ENCODE measurements at places on chromosomes 4 and X.

DNA sequence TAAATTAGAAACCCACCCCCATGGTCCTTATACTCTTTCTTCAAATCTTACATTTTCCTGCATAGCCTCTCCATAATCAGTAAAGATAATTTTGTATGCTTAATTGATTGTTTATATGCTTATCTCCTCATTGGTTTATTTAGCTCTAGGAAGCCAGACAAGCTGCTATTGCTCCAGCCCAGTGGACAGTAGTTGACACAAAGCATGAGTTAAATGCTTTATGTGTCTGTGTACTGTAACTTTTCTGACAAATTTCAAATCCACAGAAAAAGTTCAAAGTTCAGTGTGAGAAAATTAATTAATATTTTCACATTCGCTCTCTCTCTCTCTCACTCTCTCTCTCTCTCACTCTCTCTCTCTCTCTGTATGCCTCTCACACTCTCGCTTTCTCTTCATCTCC is 181.7 kb downstream of the GABRB1 start:
- no peak for DNase-seq

GRCh38 chr4:152206185-152206584 is 329.7 kb downstream of the FBXW7 start:
- no peak for DNase-seq

- DNase-seq: no peak
These were observed 20.5 kb downstream of the PNMA6E start for GRCh38 chrX:153380691-153381090.

DNA sequence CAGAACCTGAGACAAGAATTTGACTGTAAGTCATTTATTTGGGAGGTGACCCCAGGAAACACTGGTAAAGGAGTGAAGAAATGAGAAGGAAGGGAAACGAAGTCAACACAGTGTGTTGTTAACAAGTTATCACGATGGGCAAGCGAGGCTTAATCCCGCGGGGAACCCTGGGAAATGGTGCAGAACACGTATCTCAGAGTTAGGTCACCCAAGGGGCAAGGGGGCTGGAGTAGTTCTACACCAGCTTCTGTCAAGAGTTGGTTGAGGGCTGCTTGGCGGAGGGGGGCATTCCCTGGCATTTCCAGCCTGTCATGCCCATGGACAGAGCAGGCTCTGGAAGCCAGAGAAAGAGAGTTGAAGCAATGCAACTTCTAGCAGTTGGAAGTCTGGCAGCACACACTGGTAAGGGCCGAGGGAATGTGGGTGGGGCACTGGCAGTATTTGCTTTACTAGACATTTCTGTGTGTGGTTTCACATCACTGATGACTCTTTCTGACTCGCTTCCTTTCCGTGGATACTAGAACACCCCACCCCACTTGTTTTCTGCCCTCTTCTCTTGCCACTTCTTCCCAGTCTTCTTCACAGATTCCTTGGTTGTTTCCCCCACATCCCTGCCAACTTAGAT is 52.2 kb upstream of the ADGRG2 start:
- no peak for DNase-seq

DNA sequence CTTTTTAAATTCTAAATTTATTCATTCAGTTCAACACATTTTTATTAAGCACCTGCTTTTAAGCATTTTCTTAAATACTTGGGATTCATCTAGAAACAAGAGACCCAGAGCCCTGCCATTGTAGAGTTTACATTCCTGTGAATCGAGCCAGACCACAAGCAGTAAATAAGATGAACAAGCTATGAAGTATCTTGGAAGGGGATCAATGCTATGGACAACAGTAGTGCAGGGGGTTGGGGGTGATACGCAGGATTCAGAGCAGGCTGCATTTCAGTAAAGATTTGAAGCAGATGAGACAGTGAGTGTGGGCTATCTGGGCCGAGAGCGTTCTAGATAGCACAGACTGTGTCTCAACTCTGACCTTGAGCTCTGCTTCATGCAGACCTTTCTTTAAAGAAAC is 35.1 kb downstream of the CLDN22 start:
- no peak for DNase-seq

DNA sequence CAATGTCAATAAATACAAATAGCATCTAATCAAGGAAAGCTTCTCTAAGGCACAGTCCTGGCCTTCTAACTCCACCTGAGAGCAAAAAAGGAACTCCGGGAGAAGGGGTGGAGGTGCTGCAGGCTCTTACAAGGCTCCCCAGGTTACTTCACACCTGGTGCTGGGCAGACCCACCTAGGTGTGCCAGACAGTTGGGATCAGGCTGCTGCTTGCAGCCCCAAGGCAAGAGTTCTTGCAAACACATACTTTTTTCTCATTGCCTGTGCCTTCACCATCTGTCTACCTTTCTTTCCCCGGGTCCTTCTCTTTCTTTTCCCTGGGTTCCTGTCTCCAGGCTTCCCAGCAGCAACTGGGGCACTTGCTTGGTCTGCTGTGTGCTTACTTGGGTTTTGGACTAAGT is 81.4 kb upstream of the STIM2 start:
- no peak for DNase-seq

DNA sequence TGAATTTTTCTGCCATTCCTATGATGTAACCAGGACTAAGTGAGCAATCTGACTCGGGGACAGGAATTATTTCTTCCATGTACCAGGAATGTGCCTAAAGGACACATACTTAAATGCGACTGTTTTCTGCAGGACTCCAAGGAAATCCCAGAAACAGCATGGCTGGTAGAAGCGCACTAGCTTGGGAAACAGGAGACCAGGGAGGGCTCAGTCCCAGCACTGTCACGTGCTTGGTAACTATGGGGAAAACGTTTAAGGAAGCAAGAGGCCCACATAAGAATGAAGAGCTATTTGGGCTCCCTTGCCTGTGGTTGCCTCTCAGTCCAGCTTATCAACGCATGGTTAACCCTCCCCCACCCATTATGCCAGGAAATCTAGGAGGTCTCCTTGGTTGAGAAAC is 19.6 kb downstream of the MPP1 start:
- no peak for DNase-seq

GRCh38 chr4:171239196-171239595 is 574.0 kb upstream of the GALNTL6 start:
- DNase-seq: no peak

- DNase-seq: no peak
These were observed 294.1 kb downstream of the ARHGAP10 start for GRCh38 chr4:148025981-148026380.

DNA sequence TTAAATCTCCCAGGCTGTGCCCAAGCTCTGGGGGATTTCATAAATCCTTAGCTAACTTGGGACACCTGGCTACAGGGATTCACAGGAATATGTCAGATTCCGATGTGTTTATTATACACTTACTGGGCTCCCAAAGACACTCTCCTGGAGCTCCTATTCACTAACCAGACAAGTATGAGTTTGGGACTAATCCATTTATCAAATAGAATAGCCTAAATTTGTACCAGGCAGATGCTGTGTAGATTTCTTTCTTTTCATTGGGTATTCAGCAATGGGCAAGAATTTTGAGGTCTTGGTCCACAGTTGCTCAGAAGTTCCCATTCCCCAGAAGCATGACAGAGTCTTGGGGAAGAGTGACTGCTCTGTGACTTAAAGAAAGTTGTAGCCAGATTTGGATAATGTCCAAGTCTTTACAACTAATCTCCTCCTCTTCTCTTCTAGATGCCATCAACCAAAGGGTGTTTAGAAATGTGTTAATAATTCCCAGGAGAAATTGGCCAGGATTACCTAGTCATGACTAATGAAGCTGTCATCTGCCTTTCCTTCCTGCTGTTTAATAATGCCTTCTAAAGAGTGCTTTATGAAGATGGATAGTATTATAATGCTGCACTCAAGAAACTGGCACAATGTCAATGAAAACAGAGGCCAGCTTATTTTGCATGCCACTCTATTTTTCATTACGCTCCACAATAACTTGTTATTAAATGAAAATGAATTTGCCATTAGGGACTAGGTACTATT is 120.9 kb downstream of the CHIC2 start:
- DNase-seq: no peak

- no peak for DNase-seq
These were observed 274.6 kb downstream of the NAF1 start for GRCh38 chr4:162891788-162892707.

DNA sequence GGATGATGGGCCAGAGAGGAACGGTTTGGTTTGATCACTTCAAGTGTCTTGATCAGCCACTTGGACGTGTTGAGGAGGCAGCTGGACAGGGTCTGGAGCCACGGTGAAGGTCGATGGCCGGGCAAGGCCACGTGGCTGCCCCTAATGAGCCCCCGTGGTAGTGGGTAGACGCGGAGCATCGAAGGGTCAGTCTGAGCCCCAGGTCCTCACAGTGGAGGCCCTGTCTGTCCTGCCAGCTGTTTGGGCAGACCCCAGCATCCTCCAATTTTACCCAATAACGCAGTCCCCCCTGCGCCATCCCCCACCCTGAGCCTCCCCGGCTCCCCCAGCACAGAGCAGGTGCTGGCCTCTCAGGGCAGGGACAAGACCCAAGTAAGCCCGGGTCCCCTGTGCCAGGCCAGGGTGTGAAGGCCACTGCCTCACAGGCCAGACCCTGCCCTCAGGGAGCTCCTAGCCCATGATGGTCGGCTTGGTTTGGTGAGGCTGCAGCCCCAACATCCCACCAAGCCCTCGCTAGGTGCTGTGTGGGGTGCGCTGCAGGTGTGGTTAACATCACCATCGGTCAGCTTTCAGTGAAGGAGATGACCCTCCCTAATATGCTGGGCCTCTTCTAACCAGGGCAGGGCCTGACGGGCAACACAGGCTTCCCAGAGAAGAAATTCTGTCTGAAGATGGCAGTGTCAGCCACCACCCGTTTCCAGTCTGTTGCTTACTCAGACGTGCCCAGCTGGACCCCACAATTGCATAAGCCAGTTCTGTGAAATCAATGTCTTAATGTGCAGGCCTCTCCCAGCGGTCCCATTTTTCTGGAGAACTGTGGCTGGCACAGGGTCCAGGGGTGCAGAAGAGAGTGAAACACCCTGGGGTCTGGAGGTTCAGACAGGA is 40.5 kb upstream of the NKX1-1 start:
- DNase-seq: no peak

DNA sequence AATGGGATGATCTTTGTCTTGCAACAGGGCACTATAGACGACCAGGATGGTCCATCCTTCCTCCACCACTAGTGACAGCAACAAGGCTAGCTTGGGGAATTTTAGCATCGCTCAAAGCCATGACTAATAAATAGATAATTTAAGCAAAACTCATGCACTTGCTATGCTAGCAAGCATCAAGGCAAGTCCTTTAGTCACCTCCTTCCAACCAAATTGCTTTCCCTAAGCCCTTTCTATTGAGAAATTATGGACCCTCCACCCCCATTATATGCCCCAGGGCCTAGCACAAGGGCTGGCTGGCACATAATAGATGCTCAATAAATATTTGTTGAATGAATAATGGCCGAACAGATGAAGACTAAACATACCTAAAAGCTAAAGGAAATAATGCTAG is 28.6 kb downstream of the SLC16A2 start:
- DNase-seq: no peak

- DNase-seq: no peak
These were observed 63.2 kb downstream of the ATXN3L start for GRCh38 chrX:13256603-13257002.

- DNase-seq: no peak
These were observed 276.7 kb downstream of the DCTD start for GRCh38 chr4:182640491-182640890.

- DNase-seq: no peak
These were observed 171.2 kb downstream of the PPP3CA start for GRCh38 chr4:101175896-101176676.

- no peak for DNase-seq
These were observed 2.4 kb downstream of the ANKRD50 start for GRCh38 chr4:124710015-124710741.

GRCh38 chr4:138438608-138439007 is 196.5 kb upstream of the SLC7A11 start:
- no peak for DNase-seq

DNA sequence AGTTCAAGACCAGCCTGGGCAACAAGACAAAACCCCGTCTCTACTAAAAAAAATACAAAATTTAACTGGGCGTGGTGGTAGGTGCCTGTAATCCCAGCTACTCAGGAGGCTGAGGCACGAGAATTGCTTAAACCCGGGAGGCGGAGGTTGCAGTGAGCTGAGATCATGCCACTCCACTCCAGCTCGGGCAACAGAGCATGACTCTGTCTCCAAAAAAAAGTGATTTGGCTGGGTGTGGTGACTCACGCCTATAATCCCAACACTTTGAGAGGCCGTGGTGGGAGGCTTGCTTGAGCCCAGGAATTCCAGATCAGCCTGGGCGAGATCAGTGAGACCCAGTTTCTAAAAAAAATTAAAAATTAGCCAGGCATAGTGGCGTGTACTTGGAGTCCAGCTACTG is 4.1 kb downstream of the OPHN1 start:
- no peak for DNase-seq
